Activated naive CD4-positive, alpha-beta T cell treated with anti-CD3 and anti-CD28 coated beads for 36 hours (primary cell): ENCODE measurements at places on chromosomes 6 and 20.
A peak's percentile ranks its signal among the peaks of the same experiment; 100 is the strongest.

GRCh38 chr6:2502096-2502997 is 248.4 kb downstream of the MYLK4 start:
- no peak for DNase-seq

DNA sequence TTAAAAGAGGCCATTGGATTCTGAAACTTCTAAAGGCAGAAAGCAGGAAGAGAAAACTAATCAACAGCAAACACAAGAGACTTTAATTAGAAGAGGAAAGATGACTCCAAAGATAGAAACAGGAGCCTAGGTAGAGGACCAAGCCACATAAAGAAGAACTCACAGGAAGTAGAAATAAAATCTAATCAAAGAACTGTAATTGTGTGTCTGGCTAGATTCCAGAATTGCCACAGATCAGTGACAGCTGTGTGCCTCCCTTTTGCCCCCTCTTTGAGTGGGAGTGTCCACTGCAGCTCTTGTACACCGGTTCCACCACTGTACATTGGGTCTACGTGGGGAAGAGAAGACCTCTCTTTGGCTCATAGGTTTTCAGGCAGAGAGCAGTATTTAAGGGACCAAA is 22.3 kb upstream of the THEMIS start:
- no peak for DNase-seq

DNA sequence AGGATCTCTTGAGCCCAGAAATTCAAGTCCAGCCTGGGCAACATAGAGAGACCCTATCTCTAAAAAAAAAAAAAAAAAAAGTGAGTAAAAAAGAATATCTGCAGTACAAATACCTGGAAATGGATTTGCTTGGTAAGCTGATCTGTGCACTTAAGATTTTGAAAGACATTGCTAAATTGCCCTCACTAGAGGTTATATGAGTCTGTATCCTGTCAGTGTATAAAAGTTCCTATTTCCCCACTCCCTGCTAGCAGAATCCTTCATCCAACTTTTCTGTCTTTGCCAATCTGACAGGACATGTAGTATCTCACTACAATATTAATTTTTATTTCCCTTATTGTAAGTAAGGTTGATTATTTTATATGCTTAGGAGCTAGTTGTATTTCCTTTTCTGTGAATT is 36.1 kb downstream of the BICRAL start:
- DNase-seq, result no peak

GRCh38 chr6:57262488-57262887 is 40.4 kb upstream of the RAB23 start:
- no peak for DNase-seq

DNA sequence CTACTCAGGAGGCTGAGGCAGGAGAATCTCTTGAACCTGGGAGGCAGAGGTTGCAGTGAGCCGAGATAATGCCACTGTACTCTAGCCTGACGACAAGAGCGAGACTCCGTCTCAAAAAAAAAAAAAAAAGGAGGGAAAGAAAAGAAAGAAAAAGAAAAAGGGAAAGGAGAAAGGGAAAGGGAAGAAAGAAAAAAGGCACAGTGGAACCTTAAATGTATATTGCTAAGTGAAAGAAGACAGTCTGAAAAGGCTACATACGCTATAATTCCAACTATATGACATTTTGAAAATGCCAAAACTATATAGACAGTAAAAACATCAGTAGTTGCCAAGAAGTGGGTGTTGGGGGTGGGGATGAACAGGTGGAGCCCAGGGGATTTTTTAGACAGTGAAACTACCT is 16.2 kb downstream of the PPIL4 start:
- DNase-seq, result no peak

GRCh38 chr6:19180348-19181072 is 656.7 kb upstream of the ID4 start:
- DNase-seq, result no peak

DNA sequence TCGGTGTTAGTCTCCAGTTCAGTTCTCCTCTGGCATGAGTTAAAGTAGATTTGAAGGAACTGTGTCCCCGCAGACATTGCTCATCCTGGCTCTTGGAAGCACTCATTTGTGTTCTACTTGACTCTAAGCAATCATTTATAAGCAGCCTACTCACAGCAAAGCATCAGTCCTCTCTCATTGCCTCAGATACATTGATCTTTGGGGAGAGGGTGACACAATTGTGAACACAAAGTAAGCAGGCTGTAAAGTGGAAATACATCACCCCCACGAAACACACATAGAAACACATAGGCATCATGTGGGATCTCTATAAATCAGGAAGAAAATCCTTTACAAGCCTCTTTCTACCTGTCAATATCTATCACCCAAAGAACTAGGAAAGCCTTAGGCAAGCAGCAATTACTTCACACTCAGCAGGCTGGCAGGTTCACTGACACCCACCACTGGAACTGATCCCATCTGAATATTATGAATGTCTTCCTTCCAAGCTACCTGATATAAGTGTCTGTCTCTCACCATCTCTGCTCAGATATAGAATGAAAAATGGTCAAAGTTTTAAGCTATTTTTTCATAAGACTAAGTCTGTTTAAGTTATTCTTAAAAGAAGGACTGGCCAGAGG is 675.8 kb downstream of the HACE1 start:
- no peak for DNase-seq

DNA sequence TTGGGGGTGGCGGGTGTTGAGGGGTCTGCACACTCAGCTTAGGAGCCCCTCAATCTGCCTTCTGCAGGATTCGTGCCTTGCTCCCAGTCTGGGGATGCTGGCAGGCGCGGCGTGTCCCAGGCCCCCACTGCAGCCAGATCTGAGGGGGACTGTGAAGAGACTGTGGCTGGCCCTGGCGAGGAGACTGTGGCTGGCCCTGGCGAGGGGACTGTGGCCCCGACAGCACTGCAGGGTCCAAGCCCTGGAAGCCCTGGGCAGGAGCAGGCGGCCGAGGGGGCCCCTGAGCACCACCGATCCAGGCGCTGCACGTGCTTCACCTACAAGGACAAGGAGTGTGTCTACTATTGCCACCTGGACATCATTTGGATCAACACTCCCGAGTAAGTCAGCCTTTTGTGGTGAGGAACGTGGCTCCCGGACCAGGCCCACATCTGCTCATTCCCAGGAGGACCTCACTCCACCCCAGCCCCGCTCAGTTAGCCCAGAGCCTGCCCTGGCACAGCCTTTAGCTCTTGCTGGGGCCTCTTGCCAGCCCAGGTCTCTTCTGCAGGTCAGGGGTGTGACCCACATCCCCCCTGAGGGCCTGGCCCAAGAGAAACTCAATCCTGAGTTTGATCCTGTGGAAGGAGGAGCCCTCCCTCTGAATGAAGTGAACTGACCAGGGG is 1.1 kb downstream of the EDN3 start:
- DNase-seq, result no peak

- DNase-seq, result no peak
Observed at GRCh38 chr6:149984773-149985172, 21.0 kb downstream of the ULBP1 start.

- peak; percentile 35 for DNase-seq
Observed at GRCh38 chr20:46546936-46547335, 3.5 kb downstream of the OCSTAMP start.

DNA sequence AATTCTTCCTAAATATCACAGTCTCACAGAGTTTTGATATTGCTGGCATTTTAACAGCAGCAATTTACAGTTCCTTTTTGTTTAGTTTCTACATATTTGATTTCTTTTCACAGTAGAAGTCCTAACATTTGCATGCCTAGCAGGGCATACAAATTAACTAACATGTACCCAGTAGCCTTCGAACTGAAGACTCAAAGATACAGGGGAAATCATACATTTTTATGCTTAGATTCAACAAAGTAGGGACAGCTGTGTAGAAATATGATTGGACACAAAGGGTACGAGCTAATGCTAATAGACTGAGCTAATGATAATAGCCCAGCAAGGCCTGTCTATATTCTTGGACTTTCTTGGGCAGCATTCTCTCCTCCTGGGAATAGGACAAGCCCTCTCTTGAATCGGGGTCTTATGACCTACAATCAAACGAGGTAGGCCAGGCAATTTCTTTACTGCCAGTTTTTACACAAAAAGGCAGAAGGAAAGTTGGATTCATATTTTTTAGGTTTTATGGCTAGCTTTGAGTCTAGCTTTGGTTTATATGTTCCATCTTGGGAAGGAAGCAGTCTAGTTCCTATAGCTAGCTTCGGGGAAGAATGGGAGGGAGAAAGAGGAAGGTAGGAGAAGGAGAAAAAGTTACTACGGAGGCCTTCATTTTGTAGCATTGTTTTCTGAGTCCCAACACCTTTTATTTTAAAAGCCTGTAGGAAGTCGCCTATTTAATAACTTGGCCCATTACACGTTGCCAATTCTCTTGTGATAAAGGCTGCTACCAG is 115.8 kb downstream of the HFE start:
- DNase-seq, result no peak
